Breast epithelium (tissue), 4 donors: ENCODE measurements at places on chromosomes 4 and X. TPM values are rescaled to one million over a fixed set of nuclear protein-coding genes. Genes with fewer than 3 reads are reported as not detected.
A peak's percentile ranks its signal among the peaks of the same experiment; 100 is the strongest.

DNA sequence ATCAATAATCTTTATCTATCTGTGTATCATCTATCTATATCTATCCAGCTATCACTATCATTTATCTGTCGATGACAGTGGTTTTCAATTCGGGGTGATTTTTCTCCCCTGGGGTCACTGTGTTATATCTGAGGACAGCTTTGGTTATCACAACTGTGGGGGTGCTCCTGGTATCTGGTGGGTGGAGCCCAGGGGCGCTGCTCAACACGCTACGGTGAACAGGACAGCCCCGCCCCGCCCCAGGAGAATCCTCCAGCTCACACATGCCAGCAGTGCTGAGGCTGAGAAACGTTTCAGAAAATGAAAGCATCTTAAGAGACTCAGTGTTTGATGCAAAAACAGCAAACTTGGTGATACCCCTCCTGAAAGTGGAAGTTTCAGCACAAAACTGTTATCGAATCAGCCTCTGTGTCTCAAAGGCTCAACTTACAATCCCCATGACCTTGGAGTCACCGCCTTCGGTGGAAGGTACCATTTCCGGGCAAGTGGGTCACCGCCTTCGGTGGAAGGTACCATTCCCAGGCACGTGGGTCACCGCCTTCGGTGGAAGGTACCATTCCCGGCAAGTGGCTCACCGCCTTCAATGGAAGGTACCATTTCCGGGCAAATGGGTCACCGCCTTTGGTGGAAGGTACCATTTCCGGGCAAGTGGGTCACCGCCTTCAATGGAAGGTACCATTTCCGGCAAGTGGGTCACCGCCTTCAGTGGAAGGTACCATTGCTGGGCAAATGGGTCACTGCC is 315.3 kb downstream of the DHRSX start:
- no peaks in the 10 kb centered on the region for H3K27me3 ChIP-seq
- H3K4me1 ChIP-seq, result no peaks in the 10 kb centered on the region
- no peak for DNase-seq
- no peaks in the 10 kb centered on the region for H3K36me3 ChIP-seq
- no peak overlapping the region for H3K4me3 ChIP-seq
- H3K27ac ChIP-seq, result no peak overlapping the region

GRCh38 chrX:8760021-8760420 is 28.1 kb upstream of the ANOS1 start:
- no peak overlapping the region for H3K27ac ChIP-seq
- H3K4me1 ChIP-seq, result no peaks in the 10 kb centered on the region
- no peak overlapping the region for H3K4me3 ChIP-seq
- no peak for DNase-seq

DNA sequence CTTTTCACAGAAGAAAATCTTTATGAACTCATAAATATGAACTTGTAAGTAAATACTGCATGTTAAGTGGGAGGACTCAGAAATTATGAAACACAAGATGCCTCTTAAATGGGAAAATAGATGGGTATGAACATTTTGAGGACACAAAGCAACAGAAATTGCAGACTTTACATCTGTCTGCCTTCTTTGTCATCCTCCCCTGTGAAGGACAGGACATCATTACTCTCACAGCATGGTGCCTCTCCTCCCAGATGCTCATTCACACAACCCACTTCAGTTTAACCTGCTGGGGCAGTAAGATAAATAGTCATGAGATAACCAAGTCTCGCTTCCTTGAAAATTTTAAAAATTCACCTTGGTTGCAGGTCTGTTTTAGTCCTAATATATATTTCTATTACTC is 144.5 kb downstream of the APBB2 start:
- no peak overlapping the region for H3K4me3 ChIP-seq
- H3K4me1 ChIP-seq, result no peaks in the 10 kb centered on the region
- no peaks in the 10 kb centered on the region for H3K36me3 ChIP-seq

DNA sequence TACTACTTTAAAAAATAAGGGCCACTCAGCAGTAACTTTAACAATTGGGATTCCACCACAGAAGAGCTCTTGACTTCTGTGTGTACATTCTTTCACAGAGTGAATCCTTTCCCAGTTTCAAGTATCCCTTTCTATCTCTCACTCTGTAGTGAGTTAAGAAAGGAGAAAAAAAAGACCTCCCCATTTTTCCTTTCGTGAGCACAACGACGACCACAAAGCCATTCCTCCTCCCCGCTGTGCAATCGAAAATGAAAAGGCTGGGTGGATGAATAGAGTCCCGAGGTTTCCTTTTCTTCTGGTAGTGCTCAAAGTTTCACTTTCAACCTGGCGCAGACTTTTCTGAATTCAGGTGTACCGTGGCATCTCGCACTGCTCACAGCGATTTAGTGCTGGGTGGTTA is 58.0 kb downstream of the TAB3 start:
- no peak for DNase-seq
- no peak overlapping the region for H3K4me3 ChIP-seq
- no peak overlapping the region for H3K27ac ChIP-seq
- H3K36me3 ChIP-seq, result no peaks in the 10 kb centered on the region
- H3K4me1 ChIP-seq, result no peaks in the 10 kb centered on the region

DNA sequence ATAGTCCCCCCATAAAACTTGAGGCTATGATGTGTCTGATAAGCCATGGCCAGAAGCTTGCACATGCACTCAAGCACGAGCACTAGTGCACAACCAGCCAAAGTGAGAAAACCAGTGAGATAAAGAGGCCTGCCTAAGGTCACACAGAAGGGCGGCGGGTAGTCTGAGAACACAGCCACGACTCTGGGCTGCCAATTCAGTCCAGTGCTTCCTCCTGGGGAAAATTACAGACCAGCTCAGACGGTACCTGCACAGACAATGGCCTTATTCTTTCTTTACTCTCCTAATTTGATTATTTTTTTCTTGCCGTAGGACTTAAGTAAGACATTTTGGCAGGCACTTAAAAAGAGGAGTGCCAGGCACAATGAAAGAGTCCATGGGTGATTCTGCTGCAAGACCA is 533.2 kb upstream of the FAT1 start:
- H3K36me3 ChIP-seq, result no peaks in the 10 kb centered on the region
- no peak for DNase-seq
- H3K27me3 ChIP-seq, result no peaks in the 10 kb centered on the region
- no peak overlapping the region for H3K4me3 ChIP-seq

DNA sequence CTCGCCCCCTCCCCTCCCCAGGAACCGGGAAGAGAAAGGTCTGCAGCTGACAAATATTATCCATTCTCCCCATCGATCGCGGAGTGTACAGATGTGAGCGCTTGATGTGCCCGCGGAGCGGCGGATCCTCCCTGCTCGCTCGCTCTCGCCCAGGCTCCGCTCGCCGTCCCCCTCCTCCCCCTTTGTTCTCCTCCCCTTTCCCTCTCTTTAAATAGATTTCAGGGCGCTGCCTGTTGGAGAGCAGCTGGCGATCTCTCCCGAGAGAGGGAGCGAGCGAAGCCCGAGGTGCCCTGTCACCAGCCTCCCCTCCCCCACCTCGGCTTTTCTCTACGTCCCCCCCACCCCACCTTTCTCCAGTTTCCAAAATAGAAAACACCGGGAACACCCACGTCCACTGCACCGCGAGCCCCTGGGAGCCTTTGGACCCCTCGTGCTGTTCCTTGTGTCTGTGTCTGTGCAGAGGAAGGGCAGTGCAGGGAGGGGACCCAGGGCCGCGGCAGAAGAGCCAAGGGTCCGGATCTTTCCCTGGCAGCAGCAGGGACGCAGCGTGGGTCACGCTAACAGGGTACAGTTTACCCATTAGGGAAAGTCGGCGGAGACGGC is 56.6 kb upstream of the BCOR start:
- peak overlapping the region; percentile 67 for H3K27ac ChIP-seq
- peaks cover 98% of the 10 kb centered on the region for H3K27me3 ChIP-seq
- peak overlapping the region; percentile 37 for H3K4me3 ChIP-seq
- no peak for DNase-seq

GRCh38 chr4:172995161-172995560 is 173.4 kb upstream of the GALNT7 start:
- DNase-seq, result no peak
- no peaks in the 10 kb centered on the region for H3K27me3 ChIP-seq
- H3K4me3 ChIP-seq, result no peak overlapping the region
- H3K4me1 ChIP-seq, result no peaks in the 10 kb centered on the region
- H3K36me3 ChIP-seq, result no peaks in the 10 kb centered on the region

- H3K36me3 ChIP-seq, result no peaks in the 10 kb centered on the region
- H3K4me3 ChIP-seq, result peak overlapping the region; percentile 59
- H3K4me1 ChIP-seq, result no peaks in the 10 kb centered on the region
These were observed 1.9 kb upstream of the MAMLD1 start for GRCh38 chrX:150361070-150361776.

GRCh38 chrX:6456196-6456595 is 78.7 kb downstream of the VCX3A start:
- H3K4me1 ChIP-seq, result no peaks in the 10 kb centered on the region
- DNase-seq, result no peak
- H3K27me3 ChIP-seq, result no peaks in the 10 kb centered on the region
- H3K36me3 ChIP-seq, result no peaks in the 10 kb centered on the region

Gene CXCL6
- not detected for total RNA-seq

Gene F11
- not detected for total RNA-seq

Gene PLXNA3
- 6.1 TPM for total RNA-seq

Gene UBA6
- total RNA-seq, result 85.5 TPM

Gene USP17L12
- not detected for total RNA-seq

Gene FGB
- 3.9 TPM for total RNA-seq

Gene VSIG4
- total RNA-seq, result 90.0 TPM

Gene DGAT2L6
- total RNA-seq, result not detected
